ENCODE measurements at places on chromosomes 2 and 18.
A peak's percentile ranks its signal among the peaks of the same experiment; 100 is the strongest.

DNA sequence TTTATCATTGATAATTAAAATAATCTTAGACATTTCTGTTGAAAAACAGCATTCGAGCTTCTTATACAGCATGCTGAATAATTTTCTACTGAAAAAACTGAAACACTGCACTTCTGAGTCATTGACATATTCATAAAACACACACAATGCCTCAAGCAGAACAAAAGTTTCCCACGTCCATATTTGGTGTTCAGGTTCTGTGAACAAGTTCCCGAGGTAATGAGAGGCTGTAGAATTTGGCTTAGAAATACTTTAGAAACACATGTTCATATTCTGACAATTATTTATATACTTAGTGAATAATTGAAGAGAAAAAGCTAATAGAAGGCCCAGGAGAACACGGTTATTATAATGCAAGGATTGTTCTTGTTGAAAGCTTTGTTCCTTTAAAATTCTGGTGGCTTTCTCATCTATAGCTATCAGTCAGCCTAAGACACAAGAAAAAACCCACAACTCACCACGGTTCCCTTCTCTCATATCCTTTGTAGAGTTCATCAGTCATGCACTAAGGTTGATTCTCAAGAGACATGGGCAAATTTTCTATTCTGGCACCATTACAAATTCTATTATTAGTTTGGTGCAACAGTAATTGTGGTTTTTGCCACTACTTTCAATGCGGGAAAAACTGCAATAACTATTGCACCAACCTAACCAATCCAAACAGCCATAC is 194.4 kb downstream of the TMX3 start:
- DNase-seq, result no peak

GRCh38 chr2:30265052-30266015 is 34.0 kb downstream of the LBH start:
- no peak for DNase-seq

GRCh38 chr2:104875262-104875661 is 21.3 kb downstream of the POU3F3 start:
- DNase-seq, result no peak

DNA sequence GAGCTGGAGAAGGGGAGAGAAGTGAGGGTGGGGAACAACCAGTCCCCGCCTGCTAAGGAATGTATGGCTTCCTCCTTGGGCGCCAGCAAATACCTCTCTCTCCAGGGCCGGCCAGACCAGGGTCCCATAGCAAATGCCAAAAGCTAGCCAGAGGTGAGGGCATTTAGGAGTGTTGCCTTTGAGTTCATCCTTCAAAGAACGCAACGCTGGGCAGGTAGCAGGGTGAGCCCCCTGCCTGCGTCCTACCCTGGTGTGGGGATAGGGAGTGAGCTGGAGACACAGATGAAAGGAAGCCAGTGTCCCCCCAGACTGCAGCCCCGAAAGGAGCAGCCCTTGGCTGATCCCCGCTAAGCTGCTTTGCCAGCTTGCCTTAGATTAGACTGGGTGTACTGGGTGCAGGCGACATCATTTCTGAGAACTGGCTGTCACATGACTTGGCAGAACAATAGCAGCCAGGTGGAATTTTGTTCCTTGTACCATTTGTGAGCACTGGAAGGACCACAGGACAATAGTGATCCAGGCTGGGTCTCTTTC is 40.4 kb downstream of the KLHL29 start:
- DNase-seq, result peak; percentile 36

DNA sequence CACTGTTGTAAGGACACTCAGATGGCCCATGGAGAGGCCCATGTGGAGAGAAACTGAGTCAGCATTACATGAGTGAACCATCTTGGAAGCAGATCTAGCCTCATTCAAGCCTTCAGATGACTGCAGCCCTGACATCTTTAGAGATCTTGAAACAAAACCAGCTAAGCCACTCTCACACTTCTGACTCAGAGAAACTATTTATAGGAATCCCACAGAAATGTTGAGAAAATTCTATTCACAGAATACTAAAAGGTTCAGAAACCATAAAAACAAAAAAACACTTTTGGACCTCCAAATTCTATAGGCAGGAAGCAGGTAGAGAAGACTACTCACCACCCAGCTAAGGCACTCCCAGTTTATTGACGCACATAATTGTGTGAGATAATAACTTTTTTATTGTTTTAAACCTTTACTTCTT is 8.7 kb downstream of the TMEM169 start:
- no peak for DNase-seq

GRCh38 chr2:98551316-98551715 is 57.0 kb downstream of the COA5 start:
- DNase-seq, result no peak

- no peak for DNase-seq
Observed at GRCh38 chr2:171334171-171334570, 99.6 kb downstream of the METTL8 start.

GRCh38 chr2:58574873-58575272 is 333.7 kb upstream of the FANCL start:
- DNase-seq, result no peak

GRCh38 chr2:212034841-212035585 is 503.6 kb downstream of the ERBB4 start:
- DNase-seq, result no peak

GRCh38 chr2:112075490-112076260 is 20.6 kb downstream of the TMEM87B start:
- DNase-seq, result no peak

DNA sequence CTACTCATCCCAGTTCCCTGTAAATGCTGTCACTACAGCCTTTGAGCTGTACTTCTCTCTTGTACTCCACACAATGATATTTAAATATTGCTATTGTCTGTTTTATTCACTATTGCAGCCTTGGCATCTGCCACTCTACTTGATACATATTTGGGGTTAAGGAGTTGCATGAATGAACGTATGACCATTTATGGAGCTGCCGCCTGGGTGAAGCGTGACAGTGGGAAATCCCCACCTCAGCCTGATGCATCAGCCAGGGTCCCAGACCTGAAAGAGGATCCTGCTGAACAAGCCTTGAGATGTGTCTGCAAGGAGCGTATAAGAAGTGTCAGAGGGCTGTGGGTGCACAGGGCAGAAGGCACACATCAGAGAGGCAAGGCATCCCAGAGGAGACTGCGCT is 39.1 kb downstream of the MRPL35 start:
- no peak for DNase-seq

GRCh38 chr18:62730941-62731340 is 15.6 kb downstream of the PHLPP1 start:
- no peak for DNase-seq

GRCh38 chr18:43919551-43919950 is 642.3 kb upstream of the SYT4 start:
- peak; percentile 53 for DNase-seq

DNA sequence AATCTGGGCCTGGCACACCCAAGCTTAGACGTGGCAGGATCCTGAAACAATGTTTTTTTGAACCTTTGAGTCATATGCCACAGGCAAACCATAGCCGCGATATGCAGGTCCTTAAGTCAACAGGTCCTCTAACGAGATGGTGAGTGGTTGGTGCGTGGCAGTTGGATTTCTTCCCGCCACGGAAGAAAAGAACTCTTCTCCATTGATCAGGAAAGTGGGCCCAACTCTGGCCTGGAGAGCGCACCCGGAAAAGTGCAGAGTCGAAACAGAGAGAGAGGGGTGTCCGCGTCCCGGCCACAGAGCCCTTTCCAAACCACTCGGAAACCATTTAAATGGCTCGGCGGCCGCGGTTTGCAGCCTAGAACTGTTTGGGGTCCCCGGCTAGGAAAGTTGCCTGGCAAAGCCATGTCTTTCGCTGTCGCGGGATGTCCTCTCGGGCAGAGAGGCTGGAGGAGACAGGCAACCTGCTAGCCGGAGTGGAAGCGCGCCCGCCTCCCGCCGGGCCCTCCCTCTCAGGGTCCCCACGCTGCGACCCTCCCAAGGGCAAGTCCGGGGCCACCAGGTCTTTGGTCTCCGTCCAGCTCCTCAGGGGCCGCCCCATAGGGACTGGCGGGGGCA is 777 bp downstream of the GALNT3 start:
- peak; percentile 44 for DNase-seq

DNA sequence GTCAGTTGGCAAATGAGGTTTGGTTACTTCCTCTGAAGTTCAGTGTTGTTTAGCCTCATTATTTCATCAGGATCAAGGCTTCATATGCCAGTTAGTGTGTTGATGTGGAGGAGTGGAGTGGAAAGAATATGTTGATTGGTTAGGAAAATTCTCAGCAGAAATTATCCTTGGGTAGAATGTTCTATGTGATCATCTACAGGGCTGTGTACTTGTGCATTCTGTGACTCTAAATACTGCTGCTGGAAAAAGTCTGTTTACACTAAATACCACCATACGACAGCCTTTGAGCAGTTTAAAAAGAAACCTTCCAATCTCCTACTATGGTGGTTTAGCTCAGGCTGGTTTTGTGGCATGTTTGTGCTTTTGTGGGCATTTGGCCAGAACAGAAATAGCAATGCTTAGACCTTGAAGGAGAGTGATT is 25.8 kb downstream of the CAB39 start:
- DNase-seq, result peak; percentile 6

GRCh38 chr2:195395362-195395761 is 261.7 kb upstream of the SLC39A10 start:
- DNase-seq, result no peak

DNA sequence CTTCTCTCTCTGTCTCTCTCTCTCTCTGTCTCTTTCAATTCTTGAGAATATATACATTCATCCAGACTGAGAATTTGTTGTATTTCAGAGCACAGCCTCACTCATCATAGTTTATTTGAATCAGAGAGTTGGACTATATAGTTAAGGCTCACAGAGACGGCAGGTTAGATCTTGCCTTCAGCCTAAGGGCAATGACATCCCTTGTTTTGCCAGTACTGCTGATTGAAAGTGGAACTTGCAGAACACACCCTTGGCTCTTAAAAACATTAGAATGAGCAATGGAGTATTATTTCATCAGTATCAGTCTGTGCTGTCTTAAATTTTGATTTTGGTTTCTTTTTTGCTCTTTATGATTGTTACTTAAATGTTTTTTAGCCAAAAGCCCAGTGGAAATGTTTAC is 62.0 kb upstream of the DSG1 start:
- no peak for DNase-seq

DNA sequence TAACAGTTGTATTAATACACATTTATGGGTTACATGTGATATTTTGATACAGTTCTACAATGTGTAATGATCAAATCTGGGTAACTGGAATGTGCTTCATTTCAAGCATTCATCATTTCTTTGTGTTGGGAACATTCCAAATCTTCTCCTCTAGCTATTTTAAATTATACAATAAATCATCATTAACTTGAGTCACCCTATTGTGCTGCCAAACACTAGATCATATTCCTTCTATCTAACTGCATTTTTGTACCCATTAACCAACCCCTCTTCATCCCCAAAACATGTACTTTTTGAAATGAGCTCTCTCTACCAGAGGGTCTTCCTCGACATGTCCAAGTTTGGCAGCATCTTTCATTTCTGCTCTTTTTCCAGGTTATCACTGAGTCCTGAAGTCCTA is 81.1 kb upstream of the TTC39C start:
- no peak for DNase-seq

GRCh38 chr2:46548103-46548486 is 68.7 kb downstream of the TMEM247 start:
- DNase-seq, result no peak
